ENCODE measurements at places on chromosomes 4 and X.
A peak's percentile ranks its signal among the peaks of the same experiment; 100 is the strongest.

DNA sequence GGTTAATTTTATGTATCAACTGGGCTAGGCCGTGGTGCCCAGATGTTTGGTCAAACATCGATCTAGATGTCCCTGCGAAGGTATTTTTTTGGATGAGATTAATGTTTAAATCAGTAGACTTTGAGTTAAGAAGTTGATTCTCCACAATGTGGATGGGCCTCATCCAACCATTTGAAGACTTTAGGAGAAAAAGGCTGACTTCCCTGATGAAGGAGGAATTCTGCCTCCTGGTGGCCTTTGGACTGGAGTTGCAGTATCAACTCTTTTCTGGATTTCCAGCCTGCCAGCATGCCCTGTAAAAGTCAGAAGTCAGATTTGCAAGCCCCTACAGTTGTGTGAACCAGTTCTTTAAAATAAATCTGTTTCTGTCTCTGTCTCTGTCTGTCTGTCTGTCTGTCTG, 91.4 kb downstream of the STK32B start:
- DNase-seq, result no peak

DNA sequence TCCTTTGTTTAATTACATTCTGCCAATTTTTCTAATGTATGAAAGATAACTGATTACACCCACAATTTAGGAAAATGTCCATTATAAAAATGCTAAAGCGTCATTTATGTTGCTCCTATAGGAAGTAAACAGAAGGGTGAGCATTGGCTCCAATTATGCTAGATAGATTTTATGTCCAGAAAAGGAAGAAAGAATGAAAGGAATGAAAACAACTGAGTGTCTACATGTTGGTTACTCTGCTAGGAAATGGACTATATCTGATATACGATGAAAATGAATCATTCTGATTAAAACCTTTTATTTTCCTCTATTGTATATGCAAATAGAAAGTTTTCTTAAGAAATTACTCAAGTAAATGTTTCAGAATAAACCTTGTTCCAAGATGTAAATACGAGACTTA, 1.6 kb downstream of the ENAM start:
- DNase-seq, result no peak

- no peak for DNase-seq
These were observed 5.8 kb downstream of the DGAT2L6 start for GRCh38 chrX:70183091-70183490.

DNA sequence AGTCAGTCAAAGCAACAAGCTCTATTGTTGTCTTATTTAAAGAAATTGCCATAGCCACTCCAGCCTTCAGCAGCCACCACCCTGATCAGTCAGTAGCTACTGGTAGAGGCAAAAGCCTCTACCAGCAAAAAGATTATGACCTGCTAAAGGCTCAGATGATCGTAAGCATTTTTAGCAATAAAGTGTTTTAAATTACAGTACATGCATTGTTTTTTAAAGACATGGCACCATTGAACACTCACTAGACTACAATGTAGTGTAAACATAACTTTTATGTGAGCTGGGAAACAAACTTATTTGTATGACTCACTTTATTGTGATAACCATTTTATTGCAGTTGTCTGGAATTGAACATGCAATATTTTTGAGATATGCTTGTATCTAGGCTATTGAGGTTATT, 32.3 kb upstream of the DYNLT3 start:
- no peak for DNase-seq

- DNase-seq, result no peak
These were observed 57.1 kb downstream of the COMMD8 start for GRCh38 chr4:47406408-47406807.

GRCh38 chrX:136635235-136635634, 12.7 kb upstream of the CD40LG start:
- DNase-seq, result no peak

DNA sequence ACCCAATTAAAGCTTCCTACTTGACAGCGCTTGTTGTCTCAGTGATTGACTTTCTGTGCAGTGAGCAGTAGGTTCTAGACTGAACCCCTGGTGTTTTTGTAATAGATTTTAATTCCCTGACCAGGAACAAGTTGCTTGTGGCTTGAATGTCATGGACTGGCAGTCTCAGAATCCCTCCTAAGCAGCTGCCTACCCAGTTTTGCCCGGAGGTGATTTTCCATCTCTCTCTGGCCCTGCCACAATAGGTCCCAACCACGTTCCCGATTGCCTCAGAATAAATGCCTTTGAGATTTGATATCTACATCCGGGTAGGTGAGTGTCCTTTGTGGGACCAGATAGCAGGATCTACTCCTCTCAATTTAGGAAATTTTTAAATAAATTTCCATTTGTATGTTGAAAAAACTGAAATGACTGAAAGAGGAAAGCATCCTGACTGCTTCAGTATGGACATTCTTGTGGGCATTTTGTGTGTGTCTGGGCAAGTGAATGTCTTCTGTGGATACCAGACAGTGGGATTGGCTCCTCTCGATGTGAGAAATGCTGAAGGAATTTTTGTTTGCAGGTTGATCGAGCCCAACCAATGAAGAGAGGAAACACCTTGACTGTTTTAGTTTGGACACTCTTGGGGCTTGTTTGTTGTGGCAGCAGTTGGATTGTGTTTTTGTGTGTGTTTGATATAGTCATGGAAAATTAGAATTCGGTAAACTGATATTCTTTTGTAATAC, 1607.4 kb downstream of the C4orf33 start:
- no peak for DNase-seq

DNA sequence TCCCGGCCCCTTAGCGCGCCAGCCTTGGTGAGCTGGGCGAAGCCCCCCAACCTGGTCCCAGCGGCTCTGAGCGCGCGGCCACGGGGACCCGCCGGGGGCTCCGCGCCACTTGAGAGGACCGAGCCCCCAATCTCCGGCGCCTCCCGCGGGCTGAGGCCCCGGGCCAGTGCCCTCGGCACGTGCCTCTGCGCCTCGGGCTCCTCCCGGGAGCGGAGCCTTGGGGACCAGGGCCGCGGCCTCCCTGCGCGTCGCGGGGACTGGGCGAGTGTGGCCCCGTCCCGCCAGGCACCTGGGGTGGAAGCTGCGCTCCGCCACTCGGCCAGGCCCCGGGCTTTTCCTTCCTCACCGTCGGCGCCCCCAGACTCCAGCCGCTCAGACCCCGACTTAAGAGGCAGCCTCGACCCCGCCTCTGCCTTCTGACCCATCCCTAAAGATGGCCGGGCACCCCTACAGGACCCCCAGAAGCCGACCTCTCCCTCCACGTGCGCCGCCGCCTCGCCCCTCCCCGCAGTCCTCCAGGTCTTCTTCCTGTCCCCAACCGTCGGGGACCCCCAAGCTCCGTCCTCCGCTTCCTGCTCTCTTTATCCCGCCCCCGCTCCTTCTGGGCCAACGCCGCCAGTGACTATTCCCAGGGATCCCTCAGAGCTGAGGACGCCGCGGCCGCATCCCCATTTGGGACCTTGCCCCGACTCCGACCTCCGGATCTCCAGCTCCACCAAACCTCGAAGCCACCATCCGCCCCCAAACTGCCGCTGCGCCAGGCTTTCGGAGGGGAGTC, 752 bp downstream of the ERAS start:
- DNase-seq, result no peak

- DNase-seq, result no peak
These were observed 114.0 kb upstream of the DCLK2 start for GRCh38 chr4:149964001-149964796.

DNA sequence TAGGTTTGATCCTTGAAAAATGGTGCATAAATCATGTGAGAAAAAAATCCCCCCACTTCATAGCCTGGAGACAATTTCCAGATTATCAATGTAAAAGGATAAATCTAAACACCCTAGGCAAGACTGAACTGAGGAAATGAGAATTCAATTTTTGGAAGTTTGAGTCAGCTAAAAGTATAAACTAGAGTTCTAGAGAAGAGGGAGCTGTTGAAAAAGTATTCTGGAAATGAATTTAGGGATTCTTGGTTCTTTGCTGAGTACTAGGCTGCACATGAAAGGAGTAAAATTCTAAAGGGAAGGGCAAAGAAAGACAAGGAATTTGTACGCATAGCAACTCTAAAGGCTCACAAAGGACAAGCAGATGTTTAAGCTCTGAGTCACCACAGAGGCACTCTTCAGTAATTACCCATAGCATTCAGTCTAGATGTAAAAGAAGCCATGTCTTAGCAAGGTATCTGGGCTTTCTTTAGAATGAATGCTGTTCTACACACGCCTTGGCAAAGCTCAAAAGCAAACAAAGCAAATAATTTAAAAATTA, 896.5 kb downstream of the PDHA2 start:
- peak; percentile 17 for DNase-seq

DNA sequence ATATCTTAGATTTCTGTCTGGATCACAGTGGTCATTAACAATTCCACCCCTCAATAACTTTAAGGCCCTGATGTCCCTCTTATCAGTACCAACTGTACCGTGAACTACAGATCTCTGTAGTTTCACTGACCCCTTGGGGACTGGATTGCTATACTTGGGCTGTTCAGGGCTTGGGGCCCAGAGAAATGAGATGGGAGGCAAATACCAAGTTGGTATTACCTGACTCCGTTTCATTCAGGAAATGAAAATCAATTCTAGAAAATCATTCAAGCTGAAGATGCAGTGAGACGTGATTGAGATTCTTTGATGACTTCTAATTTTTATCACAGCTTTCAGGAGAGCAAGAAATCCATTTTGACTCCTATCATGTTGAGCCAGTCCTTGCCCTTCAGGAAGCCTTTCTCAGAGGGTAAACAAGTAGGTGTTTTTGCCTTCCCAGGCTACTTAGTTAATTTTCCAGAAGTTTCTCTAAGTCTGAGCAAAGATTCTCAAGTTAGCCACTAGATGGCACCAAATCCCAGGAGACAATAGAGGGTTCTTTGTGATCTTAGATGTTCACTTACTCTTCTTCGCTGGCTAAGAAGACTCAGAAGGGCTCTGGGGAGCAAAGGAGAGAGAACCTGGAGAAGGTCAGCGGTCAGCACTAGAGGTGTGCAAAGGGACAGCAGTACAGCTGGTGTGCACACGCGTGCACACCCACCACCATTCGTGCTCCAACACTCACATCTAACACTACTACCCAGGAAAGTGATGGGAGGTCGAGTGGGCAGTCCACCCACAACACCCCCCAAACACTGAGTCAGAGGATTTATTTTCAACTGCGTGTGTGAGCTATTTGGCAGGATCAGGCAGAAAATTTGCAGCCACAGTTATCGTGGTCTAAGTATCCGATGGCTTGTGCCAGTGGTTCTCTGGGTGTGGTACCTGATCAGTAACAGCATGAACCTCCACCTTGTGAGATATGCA, 7.4 kb downstream of the HNRNPH2 start:
- DNase-seq, result peak; percentile 69

DNA sequence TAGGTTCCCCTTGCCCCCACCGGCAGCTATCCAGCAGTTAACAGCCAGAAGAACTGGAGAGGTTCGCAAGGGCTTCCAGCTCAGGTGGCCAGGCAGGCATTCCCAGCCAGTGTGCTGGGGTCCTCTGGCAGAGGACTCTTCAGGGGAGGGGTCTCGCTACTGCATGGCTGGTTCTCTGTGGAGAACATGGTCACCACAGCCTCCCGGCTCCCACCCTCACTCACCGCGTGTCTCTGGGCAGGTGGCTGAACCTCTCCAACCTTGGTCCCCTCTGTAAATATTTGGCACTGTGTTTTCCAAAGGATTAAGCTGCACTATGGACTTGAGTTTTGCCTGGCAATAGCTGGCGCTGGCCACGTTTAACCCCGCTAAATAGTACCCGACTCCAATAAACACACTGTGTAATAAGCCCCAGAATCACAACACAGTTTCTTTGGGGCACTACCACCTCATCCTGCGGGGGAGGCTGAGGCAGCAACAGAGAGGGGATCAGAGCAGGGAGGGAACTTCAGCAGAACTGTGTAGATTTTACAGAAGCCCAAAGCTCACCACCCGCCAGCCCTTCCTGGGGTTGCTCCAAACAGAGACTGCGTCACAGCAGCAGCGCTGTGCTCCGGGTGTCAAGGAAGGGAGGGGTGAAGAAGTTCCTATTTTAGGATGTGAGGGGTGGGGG, 15.2 kb downstream of the BCOR start:
- DNase-seq, result no peak

DNA sequence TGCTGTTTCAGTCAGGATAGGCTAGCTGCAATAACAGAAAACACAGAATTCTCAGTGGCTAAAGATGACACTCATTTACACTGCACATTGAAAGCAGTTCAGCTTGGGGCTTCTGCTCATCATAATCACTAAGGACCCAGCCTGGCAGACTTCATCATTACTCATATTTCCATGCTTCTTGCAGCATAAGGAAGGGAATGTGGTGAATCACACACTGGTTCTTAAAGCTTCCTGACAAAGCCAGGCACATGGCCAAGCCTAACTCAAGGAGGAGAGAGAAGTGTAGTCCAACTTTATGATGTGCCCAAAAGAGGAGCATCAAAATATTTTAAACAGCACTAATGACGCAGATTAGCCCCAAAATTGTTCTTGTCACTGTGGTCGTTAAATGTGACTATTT, 186.5 kb downstream of the BANK1 start:
- DNase-seq, result peak; percentile 88

DNA sequence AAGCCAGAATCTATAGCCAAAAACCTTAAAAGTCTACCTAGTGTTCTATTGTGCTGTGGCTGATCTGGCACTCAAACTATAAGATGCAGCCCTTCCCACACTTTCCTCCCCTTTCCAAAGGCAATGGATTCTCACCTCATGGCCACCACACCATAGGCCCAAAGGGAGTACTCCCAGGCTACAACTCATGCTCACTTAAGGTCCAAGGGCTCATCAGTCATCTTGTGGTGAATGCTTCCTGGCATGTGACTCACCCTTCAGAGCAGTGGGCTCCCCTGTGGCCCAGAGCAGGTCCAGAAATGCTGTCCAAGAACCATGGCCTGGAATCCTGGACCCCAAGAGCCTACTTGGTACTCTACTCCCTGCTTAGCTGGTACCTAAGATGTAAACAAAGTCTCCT, 181.0 kb downstream of the CHRDL1 start:
- DNase-seq, result no peak

GRCh38 chrX:109390556-109390955, 91.3 kb downstream of the GUCY2F start:
- no peak for DNase-seq

GRCh38 chrX:8052909-8053308, 118.2 kb downstream of the VCX2 start:
- no peak for DNase-seq

GRCh38 chr4:37999000-37999716, 39.0 kb downstream of the PTTG2 start:
- DNase-seq, result no peak

DNA sequence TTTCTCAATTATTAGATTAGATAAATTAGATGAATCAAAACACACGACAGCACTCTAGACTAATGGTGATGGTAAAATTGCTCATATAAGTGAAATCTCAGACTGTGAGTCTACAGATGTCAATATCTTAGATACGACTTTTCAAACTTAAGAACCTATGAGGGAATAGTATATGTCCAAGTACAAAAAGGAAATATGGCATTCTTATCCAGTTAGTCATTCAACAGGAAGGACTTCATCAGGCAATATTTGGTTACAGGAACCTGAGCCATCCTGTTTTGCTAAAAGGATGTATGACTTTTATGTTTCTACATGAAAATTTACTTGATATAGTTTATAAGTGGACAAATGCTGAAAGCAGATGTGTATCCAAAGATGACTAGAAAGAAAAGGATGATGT, 107.0 kb downstream of the CT47B1 start:
- DNase-seq, result no peak

GRCh38 chrX:131399678-131400428, 110.7 kb upstream of the IGSF1 start:
- DNase-seq, result no peak

- no peak for DNase-seq
These were observed 321.3 kb downstream of the RAB28 start for GRCh38 chr4:13162886-13163285.

- no peak for DNase-seq
These were observed 17.2 kb upstream of the MSL3 start for GRCh38 chrX:11740794-11741193.

- DNase-seq, result no peak
These were observed 118.1 kb downstream of the SORCS2 start for GRCh38 chr4:7310451-7310850.
